ENCODE measurements at places on chromosomes 16 and 17.

DNA sequence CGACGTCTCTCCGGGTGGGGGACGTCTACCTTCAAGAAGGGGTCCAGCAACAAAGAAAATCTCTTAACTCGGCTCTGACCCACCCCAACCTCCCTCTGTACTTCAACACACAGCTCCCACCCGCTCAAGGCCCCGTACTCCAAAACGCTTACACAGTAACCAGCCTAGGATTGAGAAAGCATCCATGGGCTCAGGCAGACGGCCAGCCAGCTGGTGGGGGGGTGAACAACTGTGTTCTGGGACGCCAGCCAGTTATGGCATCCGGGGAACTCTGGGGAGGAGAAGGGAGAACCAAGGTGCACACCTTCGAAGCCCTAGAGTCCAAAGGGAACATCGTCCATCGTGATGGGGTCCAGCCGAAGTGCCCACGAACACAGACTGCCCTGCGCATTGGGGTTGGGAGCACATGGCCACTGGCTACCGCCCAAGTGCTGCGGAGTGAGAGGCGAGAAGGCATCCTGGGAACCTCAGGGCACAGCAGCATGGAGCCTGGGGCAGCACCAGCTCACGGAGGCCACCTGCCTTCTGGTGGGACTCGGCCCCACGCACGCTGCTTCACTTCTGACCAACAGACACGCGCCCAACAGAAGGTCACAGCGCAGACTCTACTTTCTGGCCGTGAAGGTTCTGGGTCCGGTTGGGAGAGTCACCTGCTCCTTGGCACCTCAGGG is 14.3 kb downstream of the SLC16A3 start:
- peak; percentile 83 for DNase-seq

GRCh38 chr17:40419559-40420331 is 2.0 kb upstream of the TOP2A start:
- DNase-seq = no peak

DNA sequence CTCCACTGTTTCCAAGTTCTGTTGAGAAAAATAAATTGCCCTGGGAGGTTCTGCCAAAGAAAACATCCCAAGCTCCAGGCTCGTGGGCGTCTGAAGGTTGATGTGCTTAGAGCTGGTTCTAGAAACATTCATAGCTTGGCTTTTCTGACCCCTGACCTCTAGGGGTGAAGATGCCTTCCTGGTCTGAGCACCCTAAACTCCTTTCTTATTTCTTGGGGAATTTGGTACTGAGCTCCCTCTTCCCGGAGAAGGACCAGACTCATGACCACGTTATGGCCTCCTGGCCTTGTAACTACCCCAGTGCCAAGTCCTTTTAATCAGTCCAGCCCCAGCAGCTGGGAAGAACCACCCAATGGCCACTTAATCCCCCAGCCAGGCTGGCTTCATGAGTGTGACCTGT is 66.4 kb downstream of the MYH11 start:
- DNase-seq = no peak

- no peak for DNase-seq
Observed at GRCh38 chr16:66155933-66156332, 210.6 kb upstream of the CDH5 start.

DNA sequence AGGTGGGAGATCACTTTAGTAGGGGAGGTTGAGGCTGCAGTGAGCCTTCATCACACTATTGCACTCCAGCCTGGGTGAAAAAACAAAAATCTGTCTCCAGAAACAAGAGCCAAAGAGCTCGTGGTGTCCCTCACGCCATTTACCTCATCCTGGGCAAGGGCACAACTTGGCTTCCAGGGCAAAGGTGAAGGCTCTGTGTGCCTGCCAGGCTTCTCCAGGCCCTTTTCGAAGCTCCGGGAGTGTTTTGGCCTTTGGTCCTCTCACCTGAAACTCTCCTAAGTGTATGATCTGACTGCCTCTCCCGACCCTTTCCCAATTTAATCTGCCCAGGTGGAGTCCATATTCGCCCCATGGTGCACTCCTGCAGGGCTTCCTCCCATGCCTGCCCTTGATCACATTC is 11.6 kb upstream of the CES3 start:
- no peak for DNase-seq

All from fibroblast of skin of scalp (primary cell).